Left colon (tissue), 2 donors: ENCODE measurements at places on chromosomes 4 and X. TPM values are rescaled to one million over a fixed set of nuclear protein-coding genes. Genes with fewer than 3 reads are reported as not detected.

PRIMPOL gene
- 23.4 TPM for total RNA-seq

LDB2 gene
- total RNA-seq, result 3.1 TPM

GAGE1 gene
- total RNA-seq, result not detected

- no peak for DNase-seq
These were observed 10.4 kb upstream of the DRD5 start for GRCh38 chr4:9771034-9771433.

- DNase-seq, result no peak
These were observed 66.3 kb upstream of the TMEM164 start for GRCh38 chrX:109936598-109936997.

DNA sequence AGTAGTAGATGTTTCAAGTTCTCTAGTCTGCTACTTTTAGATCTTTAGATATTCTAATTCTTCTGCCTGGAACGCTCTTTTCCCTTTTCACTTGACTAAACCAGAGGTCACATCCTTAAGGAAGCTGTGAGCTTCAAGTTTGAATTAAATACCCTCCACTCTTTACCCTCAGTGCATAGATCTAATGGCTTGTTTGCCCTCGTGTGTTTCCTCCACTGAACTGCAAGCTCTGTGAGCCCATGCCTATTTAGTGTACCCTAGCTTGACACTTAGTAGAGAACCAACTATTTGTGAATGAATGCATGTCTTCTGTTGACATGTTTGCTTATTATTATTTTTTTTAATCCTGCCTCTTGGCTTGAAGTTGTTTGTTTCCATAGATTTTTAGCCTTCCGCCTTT lies 138.3 kb downstream of the PDE5A start:
- no peak for DNase-seq

- DNase-seq, result no peak
These were observed 721.8 kb downstream of the ADGRL3 start for GRCh38 chr4:61921920-61922319.
